Activated T-helper 17 cell treated with anti-CD3 and anti-CD28 coated beads, Interleukin-2, amount 50 U/mL, for 72 hours (primary cell): ENCODE measurements at places on chromosomes 1 and 21. TPM values are rescaled to one million over a fixed set of nuclear protein-coding genes. Genes with fewer than 3 reads are reported as not detected.
A peak's percentile ranks its signal among the peaks of the same experiment; 100 is the strongest.

GRCh38 chr1:107140703-107141490 lies at the start of gene NTNG1:
Gene NTNG1, plus strand, starts transcription at chr1:107141039.
- ATAC-seq, result peak; percentile 46

Gene RHOU
- 1.4 TPM for total RNA-seq

Gene PM20D1
- total RNA-seq, result 0.32 TPM

Gene TRNP1
- not detected for total RNA-seq
